GM23248 (cell line): ENCODE measurements at places on chromosomes 12 and 14. TPM values are rescaled to one million over a fixed set of nuclear protein-coding genes. Genes with fewer than 3 reads are reported as not detected.

The RDH5 gene
- total RNA-seq: 15.4 and 27.2 TPM in 2 replicates

The EIF2S3B gene
- 4.9 and 8.9 TPM in 2 replicates for total RNA-seq

DNA sequence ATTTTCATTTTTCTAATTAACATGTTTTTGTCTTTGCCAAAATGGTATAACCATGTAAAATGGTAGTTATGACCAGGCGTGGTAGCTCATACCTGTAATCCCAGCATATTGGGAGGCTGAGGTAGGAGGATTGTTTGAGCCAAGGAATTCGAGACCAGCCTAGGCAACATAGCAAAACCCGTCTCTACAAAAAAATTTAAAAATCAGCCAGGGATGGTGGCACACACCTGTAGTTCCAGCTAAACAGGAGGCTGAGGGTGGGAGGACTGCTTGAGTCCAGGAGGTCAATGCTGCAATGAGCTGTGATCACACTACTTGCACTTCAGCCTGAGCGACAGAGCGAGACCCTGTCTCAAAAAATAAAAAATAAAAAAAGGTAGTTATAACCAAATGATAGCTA lies 23.1 kb downstream of the PPTC7 start:
- no peaks in the 10 kb centered on the region for H3K36me3 ChIP-seq
- H3K4me1 ChIP-seq: peaks cover 48% of the 10 kb centered on the region
- DNase-seq: no peak
- H3K4me3 ChIP-seq: no peak overlapping the region
- no peaks in the 10 kb centered on the region for H3K27me3 ChIP-seq
- H3K27ac ChIP-seq: no peak overlapping the region

DNA sequence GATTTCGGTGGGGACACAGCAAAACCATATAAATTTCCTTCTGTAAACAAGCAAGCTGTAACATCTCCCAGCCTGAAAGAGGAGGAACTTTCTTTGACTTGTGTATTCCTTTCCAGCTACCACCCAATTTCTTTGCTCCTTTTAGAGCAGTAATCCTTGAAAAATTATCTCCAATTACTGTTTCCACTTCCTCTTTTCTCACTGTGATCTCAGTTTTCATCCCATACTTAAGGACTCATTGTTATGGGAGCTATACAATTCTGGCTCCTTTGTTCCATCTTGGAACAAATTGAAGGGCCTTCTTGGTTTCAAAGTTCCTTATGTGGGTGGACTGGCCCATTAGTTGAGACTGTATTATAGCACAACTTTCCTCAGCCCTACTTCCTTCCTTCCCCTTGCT lies 152.6 kb downstream of the AKAP6 start:
- H3K27me3 ChIP-seq: no peaks in the 10 kb centered on the region
- peaks cover 42% of the 10 kb centered on the region for H3K4me1 ChIP-seq
- H3K27ac ChIP-seq: no peak overlapping the region
- no peak for DNase-seq
- H3K4me3 ChIP-seq: no peak overlapping the region

GRCh38 chr12:132955094-132956010 lies 754 bp downstream of the ZNF605 start:
- H3K27me3 ChIP-seq: no peaks in the 10 kb centered on the region
- peak overlapping the region; percentile 91 for H3K27ac ChIP-seq
- peak overlapping the region; percentile 89 for H3K4me3 ChIP-seq
- H3K36me3 ChIP-seq: 0 out of 2 replicates have a peak, but pooled peaks cover 3% of the 10 kb centered on the region
- DNase-seq: peak; percentile 84
- 0 out of 2 replicates have a peak, but pooled peaks cover 5% of the 10 kb centered on the region for H3K4me1 ChIP-seq

- DNase-seq: peak; percentile 74
- peaks cover 13% of the 10 kb centered on the region for H3K4me1 ChIP-seq
- no peak overlapping the region for H3K27ac ChIP-seq
Measured at GRCh38 chr12:12442548-12443071, 85.7 kb downstream of the BORCS5 start.

DNA sequence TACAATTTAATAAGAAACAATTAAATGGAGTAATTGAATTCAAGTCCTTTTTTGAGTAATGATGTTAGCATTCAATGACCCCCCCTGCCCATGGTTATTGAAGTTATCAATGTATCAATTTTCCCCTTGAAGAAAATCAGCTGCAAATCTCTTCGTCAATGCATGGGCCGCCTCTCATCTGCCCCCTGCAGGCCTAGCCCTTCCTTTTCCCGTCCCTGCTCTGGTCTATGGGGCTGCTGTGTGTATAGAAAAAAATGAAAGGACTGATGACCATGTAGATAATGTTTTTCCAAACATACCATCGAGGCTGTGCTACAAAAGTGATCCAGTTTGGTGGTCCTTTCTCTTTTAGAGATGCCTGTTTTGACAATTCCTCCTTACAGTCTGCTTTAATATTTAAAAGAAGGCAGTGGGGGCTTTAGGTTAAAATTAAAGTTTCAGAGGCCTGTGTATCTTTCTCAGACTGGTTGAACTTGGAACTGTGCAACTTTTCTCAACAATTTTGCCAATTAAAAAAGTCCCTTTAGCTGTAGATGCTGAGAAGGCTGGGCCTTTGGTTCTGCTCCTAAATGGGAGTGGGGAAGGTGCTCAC lies 98.4 kb downstream of the APAF1 start:
- H3K36me3 ChIP-seq: no peaks in the 10 kb centered on the region
- no peak overlapping the region for H3K4me3 ChIP-seq
- no peaks in the 10 kb centered on the region for H3K4me1 ChIP-seq
- peak; percentile 26 for DNase-seq
